ENCODE measurements at places on chromosomes 4 and X.
A peak's percentile ranks its signal among the peaks of the same experiment; 100 is the strongest.

DNA sequence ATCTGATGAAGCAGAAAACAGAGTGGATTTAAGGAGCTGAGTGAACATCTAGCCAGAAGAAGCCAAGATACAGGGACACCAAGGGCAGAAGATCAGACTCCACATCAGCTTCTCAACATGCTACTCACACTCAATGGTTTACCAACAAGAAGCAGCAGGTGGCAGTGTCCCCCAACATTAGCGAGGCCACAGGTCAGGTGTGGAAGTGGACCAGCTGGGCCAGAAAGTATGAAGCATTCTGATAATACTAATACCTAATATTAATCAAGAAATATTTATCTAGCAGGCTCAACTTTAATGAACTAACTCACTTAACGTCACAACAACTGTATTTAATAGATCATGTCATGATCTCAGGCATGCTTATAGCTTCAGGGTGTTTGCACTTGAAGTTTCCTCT lies 73.4 kb upstream of the TTC29 start:
- peak; percentile 89 for DNase-seq

GRCh38 chrX:47208108-47208507 lies 10.4 kb upstream of the CDK16 start:
- DNase-seq = no peak

- DNase-seq = no peak
Measured at GRCh38 chr4:158055668-158056067, 117.2 kb downstream of the GASK1B start.

DNA sequence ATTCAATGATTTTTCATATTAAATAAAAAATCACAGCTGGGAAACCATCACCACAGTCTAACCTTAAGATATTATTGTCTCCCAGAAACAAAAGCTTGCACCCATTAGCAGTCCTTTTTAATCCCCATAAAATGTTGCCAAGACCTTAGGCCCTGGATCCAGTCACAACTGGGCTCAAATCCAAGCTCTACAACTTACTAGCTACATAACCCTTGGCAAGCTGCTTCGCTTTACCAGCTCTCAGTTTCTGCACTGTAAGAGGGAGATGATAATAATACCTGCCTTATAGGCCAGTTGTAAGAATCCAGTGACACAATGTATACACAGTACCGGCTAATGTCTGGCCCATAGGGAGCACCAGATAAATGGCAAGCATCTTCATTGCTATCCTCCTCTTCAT lies 400.9 kb upstream of the FGF13 start:
- no peak for DNase-seq

DNA sequence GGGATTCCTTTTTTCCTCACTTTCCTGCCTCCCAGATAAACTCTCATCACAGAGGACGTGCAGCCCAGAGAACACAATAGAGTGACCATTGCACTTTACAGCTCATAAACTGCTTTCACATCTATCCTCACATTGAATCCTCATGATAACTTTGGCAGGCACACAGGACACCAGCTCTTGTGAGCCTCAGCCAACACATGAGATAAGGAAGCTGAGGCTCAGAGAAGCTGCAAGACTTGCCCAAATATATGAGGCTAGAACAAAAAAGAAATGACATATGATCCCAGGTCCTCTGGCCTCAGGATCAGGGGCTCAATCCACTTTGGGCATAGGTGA lies 85.0 kb upstream of the CPEB2 start:
- DNase-seq = no peak

- no peak for DNase-seq
Measured at GRCh38 chr4:19575924-19576323, 675.8 kb upstream of the SLIT2 start.

- DNase-seq = peak; percentile 85
Measured at GRCh38 chr4:121900132-121900983, 30.1 kb upstream of the BBS7 start.

GRCh38 chrX:69813677-69814076 lies 197.8 kb downstream of the EDA start:
- DNase-seq = no peak

DNA sequence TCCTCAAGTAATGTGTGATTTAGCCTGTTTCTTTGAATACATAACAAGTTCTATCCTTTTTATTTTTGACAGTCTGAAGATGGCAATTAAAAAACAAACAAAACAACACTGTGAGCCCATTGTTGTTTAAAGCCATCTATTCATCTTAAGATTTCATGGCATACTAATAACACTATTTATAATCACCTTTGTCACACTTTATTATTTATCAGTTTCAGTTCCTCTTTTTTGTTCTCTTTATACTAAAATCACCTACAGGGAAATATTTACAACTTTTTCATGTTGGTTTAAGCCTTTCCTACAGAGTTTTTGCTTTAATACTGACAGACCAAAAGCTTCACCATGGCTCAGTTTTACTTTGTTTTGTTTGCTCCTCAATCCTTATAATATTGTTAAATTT lies 247.4 kb upstream of the CTSO start:
- DNase-seq = no peak

Data from endodermal cell (in vitro differentiated cells).